ENCODE measurements at places on chromosomes 1 and 21.

DNA sequence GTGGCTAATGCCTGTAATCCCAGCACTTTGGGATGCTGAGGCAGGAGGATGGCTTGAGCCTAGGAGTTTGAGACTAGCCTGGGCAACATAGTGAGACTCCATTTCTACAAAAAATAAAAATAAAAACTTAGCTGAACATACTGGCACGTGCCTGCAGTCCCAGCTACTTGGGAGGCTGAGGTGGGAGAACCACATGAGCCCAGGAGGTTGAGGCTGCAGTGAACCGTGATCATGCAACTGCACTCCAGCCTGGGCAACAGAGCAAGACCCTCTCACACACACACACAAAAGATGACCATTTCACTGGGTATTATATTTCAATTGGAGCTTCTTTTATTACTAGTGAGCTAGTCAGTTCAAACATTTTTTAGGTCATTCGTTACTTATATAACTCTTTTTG is 116.9 kb upstream of the SLC35F3 start:
- no peak for DNase-seq

GRCh38 chr1:11281518-11282331 is 8.7 kb downstream of the UBIAD1 start:
- no peak for DNase-seq

- DNase-seq = no peak
Measured at GRCh38 chr1:173161510-173162221, 45.5 kb downstream of the TNFSF4 start.

DNA sequence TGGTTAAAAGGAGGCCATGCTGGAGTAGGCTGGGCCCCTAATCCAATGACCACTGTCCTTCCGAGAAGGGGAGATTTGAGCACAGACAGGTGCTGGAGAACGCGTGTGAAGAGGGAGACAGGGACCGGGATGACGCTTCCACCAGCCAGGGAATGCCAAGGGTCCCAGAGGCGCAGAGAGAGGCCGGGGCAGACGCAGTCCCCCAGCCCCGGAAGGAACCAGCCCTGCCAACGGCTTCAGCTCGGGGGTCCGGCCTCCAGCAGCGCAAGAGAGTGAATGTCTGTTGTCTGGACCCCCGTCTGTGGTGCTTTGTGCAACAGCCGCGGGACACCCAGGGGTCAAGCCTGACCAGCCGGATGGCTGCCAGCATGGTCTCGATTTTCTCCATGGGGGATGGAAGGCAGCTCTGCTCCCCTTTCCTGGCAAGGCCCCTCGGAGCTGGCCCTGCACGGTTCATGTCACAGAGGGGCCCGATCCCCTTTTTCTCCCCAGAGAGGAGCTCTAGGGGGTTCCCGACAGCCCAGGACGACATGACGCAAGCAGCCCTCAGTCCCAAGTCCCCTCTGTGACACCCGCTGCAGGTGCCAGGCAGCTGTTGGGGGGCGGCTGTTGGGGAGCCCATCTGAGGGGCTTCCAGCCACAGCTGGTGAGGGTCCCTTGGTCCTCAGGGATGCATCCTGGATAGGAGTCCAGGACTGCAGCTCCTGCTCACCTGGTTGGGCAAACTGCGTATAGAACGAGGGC is 73.5 kb downstream of the SIK1 start:
- peak; percentile 61 for DNase-seq

DNA sequence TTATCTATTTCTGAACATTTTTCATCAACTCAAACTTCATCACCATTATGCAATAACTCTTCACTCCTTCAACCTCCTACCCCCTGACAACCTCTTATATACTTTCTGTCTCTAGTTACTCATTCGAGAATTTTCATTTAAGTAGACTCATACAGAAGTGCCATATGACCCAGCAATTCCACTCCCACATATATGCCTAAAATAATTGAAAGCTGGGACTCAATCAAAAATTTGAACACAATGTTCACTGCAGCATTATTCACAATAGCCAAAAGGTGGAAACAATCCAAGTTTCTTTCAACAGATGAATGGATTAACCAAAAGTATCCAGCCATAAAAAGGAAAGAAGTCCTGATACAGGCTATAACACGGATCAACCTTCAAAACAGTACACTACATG is 24.1 kb downstream of the COL11A1 start:
- DNase-seq = no peak

DNA sequence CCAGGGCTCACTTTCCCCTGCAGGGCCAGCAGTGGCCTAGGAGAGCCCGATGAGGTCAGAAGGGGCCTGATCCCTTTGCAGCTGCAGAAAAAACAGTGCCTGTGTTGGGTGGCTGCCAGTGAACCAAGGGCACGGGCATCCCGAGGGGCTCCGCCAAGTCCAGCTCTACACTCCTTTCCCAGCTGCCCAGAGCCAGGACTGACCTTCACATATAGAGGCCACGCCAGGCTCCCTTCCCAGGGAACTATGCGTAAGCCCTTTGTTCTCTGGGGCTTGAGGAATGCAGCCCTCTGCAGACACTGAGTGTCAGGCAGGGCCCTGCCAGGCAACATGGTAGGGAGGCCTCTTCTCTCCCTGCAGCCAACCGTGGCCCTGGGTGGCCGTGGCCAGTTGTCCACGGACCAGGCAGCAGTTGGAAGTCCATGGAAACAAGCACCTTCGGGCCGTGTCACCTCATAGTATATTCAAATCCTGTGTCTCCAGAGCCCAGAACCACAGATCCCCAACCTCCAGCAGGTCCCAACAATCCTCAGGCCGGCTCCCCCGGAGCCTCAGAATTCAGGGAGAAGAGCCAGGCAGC is 194.0 kb downstream of the NPHP4 start:
- no peak for DNase-seq

DNA sequence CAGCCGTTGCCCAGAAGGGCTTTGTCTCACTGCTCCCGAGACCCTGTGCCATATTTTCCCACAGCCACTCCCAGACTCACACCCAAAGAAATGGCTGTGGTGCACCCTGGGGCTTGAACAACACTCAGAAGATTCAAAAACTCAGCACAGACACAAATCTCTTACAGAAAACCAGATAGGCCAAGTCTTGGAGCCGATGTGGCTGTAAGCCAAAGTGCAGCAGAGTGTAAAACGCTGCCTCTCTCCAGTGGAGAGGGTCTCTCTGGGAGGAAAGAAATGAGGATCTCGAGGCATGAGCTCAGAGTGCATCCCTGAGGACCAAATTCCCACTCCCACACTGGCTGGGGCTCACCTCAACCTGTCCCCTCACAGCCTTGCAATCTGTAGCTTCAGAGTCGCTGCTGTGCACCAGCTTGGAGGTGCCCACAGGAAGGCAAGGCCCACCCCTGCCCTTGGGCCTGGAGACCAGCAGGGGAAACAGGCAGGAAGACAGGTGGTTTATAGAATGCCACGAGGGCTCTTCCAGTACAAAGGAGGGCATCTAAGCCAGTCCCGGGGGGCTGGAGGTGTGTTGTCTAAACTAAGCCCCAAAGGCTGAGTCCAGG is 171.3 kb upstream of the AJAP1 start:
- no peak for DNase-seq

DNA sequence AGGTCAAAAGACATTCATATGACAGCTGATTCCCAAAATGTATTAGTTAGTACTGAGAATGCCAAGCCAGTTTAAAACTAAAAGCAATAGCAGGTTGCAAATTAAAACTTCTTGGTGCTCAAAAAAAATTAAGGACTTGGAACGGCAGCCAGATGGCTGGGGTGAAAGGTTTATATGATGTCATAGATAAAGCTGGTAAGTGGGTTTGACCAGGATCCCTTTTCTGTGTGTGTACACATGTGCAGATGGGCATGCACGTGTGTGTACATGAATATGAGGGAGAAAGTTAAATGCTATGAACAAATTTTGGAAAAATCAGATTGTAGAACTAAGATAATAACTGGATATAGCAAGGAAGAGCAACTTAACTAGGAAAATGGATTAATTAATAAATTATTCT is 39.1 kb upstream of the DPH5 start:
- DNase-seq = no peak

- DNase-seq = no peak
Measured at GRCh38 chr1:81921344-81921743, 120.6 kb downstream of the ADGRL2 start.

- no peak for DNase-seq
Measured at GRCh38 chr1:100611086-100611485, 73.1 kb downstream of the GPR88 start.

- no peak for DNase-seq
Measured at GRCh38 chr1:223102797-223103533, 40.1 kb downstream of the TLR5 start.

- DNase-seq = no peak
Measured at GRCh38 chr1:11938722-11939526, 4.4 kb downstream of the PLOD1 start.
